Thyroid gland (tissue), 4 donors: ENCODE measurements at places on chromosomes 11 and 22.

DNA sequence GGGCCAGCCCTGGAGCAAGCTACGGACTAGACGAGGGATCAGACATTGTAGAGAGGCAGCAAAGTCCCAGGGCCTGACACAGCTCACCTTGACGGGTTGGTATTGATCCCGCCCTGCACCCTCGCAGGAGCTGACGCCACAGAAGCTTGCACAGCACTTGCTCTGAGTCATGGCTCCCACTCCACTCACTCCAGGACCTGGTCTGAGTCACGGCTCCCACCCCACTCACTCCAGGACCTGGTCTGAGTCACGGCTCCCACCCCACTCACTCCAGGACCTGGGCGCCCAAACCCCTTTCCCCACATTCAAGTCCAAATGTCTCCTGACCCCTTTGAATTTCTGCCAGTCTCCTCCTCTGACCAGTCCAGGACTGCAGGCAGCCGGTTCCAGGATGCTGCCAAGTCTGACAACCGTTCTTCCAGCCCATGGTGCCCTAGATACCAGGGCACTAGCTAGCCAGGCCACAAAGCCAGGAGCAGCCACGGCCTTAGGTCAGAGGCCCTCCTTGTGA lies 6.0 kb upstream of the PNPLA5 start:
- no peak for DNase-seq

- no peak for DNase-seq
Measured at GRCh38 chr11:10064828-10065227, 229.2 kb downstream of the SBF2 start.

DNA sequence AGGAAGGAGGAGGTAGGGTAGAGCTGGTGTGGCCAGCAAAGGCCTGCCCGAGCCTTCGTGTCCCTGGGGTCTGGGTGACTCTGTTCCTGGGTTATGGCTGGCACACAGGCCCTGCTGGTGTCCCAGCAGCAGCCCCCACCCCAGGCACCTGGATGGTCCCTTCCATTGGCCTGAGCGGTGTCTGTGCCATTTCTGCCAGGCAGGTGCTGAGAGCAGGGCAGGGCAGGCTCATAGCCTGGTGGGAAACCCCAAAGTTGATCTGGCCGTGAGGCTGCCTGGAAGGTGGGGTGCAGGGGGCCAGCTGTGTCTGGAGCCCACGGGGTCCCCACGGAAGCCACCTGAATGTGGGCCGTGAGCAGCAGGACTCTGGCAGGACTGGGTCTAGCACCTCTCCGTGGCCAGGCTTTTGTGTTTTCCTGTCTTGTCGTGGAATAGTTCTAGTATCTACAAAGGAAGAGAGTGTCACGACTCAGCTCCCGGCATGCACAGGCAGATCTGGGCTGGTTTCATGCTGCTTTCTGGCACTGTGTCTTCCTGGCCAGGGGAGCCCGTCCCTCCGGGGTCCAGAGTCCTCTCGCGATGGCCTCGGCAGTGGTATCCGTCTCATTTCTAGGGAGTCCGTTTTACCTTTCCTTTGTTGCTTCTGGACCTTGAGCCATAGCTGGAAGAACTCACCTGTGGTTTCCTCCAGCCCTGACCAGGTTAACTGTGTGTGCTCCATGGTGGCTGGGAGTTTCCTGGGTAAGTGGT lies 83.7 kb downstream of the KCNQ1 start:
- DNase-seq = peak; percentile 2

- DNase-seq = no peak
Measured at GRCh38 chr11:28794405-28794804, 686.2 kb downstream of the METTL15 start.

GRCh38 chr11:107695446-107695845 lies 16.4 kb downstream of the SLN start:
- DNase-seq = no peak

DNA sequence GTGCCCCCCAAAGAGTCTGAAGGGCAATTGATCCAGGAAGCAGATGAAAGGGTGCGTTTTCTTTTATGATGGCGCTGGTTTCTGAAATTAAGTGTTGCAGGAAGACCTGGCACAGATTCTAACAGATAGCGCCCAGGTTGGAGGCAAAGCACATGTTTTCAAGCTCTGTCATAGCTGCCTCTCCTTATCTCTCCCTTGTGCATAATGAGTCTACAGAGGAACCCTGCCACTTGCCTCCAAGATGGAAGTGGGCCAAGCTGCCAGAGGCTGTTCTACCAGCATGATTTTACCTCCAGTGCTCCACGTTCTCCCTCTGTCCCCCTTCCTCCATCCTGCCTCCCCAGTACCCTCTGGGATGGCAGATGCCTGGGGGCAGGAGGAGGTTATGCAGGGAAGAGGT lies 30.0 kb upstream of the TLCD5 start:
- no peak for DNase-seq

GRCh38 chr22:23149743-23150238 lies 4.5 kb downstream of the RAB36 start:
- DNase-seq = no peak

DNA sequence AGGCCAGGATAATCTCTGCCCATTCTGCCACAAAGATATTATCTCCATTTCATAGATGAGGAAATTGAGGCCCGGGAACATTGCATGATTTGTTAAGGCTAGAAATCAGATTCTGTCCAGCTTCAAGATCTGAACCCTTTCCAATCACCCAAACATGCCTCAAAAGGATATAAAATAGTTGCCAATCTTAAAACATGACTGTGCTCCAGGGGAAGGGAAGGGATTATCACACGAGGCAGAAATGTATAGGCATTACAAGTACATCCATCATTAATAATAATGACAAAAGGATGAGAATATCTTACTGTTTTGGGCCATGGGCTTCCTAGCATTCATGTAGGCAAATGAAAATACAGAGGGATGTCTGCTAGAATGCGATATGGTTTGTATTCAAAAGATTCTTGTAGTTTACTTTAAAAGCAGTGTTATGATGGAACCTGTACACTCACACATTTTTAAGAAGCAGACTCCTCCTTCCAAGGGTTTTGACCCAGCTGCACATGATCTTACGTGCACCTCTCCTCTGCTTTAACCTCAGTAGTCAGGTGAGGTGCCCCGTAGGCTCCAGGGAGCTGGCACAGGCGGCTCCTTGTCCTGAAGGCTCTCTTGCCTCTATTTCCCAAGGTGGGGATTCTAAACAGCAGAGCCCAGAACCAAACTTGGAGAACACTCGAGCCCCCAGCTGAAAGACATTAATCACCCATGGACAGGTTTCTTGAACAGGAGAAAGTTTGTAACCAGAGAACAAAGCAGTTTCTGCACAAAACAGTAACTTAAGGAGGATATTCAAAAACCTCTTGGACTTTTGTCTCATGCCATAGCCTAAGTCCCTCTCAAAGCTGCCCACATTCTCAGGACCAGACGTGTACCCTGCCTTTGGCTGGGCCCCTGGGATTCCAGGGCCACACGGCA lies 36.0 kb downstream of the PARVA start:
- no peak for DNase-seq
